ENCODE measurements at places on chromosomes 4 and X. TPM values are rescaled to one million over a fixed set of nuclear protein-coding genes. Genes with fewer than 3 reads are reported as not detected.

DNA sequence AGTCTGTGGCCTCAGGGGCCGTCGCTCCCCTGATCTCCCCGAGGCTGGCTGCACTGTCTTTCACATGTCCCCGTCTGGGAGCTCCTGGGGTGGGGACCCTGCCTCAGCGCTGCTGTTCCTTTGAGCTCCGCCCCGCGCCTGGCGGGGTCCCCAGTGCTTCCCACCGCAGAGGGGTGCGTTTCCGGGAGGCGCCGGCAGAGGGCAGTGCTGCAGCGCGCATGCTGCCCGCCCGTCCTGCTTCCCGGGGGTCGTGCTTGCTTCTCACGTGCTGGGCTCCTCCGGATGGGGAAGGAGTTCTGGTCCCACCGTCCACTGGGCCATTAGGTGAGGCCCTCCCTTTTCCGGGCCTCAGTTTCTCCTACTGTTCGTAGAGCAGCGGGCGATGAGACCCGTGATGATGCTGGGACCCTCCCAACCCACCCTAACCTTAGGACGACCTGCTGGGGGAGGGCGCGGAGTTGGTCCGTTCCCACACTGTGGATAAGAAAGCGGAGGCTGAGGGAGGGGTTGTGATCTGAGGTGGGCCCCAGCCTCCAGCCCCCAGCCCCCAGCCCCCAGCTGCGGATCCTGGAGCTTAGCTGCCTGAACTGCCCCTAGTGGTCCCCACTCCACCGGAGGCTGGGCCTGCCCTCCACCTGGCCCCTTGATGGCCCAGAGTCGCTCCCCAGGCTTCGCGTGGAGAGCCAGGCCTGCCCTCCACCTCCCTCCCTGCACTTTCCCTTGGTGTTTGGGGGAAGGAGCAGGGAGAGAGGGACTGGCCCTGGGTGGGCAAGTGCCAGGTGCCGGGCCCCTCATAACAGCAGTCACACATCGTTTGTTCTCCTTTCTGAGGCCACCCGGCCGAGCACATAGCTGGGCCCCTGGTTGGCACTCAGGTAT, 15.3 kb downstream of the CPZ start:
- DNase-seq: peak; percentile 83

- no peak for DNase-seq
These were observed 232.3 kb downstream of the FRMPD4 start for GRCh38 chrX:12370497-12370986.

Gene ESX1
- not detected for total RNA-seq

GRCh38 chr4:128916832-128917231, 107.3 kb downstream of the JADE1 start:
- no peak for DNase-seq

Gene TMEM192
- total RNA-seq: 10.5 TPM

DNA sequence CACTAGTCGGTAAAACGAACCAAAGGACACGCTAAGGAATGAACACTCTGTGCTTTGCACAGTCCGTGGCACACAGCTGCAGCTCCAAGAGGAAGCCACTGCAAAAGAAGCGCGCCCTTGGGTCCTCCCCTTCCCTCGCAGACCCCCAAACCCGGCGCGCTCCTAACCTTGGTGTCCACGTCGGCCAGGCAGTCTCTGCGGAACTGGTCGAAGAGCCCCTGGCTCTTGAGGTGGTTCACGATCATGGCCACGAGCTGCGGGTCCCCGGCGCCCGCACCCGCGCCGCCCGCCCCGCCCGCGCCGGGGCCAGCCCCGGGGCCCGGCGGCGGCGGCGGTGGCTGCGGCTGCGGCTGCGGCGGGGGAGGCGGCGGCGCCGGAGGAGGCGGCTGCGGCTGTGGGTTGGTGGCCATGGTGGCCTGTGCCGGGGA, 333 bp downstream of the BOD1L1 start:
- no peak for DNase-seq

- DNase-seq: no peak
These were observed 4.2 kb downstream of the NEUROG2 start for GRCh38 chr4:112511803-112512118.

DNA sequence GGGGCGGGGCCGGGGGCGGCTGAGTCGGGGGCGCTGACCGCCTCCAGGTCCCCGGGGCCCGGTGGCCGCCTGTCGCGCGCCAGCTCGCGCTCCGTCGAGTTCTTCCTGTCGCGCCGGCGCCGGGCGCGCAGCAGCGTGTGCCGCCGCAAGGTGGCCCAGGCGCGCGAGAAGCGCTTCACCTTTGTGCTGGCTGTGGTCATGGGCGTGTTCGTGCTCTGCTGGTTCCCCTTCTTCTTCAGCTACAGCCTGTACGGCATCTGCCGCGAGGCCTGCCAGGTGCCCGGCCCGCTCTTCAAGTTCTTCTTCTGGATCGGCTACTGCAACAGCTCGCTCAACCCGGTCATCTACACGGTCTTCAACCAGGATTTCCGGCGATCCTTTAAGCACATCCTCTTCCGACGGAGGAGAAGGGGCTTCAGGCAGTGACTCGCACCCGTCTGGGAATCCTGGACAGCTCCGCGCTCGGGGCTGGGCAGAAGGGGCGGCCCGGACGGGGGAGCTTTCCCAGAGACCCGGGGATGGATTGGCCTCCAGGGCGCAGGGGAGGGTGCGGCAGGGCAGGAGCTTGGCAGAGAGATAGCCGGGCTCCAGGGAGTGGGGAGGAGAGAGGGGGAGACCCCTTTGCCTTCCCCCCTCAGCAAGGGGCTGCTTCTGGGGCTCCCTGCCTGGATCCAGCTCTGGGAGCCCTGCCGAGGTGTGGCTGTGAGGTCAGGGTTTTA, 1.5 kb downstream of the ADRA2C start:
- DNase-seq: no peak

DNA sequence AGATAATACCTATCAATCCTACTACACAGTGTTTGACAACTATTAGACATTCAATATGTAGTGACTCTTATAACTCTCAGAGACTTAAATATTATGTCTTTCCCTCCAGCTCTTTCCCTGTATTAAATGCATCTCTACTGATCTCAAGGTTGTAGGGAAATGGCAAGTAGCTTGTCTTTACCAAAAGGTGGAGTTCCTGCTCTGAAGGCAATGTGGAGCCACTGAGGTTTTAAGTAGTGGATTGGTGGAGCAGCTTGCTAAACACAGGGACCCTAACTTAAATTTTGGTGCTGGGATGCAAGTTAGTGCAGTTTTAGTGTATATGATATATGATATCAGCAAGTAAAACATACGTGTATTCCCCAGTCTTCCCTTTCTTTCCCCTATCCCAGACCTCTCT, 13.1 kb downstream of the FNIP2 start:
- no peak for DNase-seq

DNA sequence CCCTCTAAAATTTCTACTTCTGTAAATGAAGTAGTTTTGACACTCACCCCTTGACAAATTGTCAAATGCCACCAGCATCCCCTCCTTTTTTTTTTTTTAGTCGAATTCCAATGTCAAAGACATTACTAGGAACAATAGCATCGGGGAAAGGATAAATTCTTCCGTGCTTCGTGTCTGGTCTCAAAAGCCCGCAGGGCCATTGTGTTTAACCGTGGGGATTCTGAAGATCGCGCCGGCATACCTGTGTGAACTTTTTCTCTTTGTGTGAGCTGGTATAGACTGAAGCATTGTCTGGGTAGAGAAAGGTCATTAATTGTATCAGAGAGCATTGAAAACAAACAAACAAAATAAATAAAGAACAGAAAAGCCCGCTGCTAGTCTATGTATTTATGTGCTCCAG, 313.9 kb downstream of the ASMT start:
- no peak for DNase-seq

GRCh38 chr4:41611881-41612871, 74.2 kb downstream of the LIMCH1 start:
- DNase-seq: no peak

- no peak for DNase-seq
These were observed 80.7 kb upstream of the MAML3 start for GRCh38 chr4:140234697-140235060.

GRCh38 chr4:107348188-107349050, 312.3 kb upstream of the DKK2 start:
- DNase-seq: no peak

GRCh38 chrX:389021-389441, 2.3 kb upstream of the PPP2R3B start:
- no peak for DNase-seq

DNA sequence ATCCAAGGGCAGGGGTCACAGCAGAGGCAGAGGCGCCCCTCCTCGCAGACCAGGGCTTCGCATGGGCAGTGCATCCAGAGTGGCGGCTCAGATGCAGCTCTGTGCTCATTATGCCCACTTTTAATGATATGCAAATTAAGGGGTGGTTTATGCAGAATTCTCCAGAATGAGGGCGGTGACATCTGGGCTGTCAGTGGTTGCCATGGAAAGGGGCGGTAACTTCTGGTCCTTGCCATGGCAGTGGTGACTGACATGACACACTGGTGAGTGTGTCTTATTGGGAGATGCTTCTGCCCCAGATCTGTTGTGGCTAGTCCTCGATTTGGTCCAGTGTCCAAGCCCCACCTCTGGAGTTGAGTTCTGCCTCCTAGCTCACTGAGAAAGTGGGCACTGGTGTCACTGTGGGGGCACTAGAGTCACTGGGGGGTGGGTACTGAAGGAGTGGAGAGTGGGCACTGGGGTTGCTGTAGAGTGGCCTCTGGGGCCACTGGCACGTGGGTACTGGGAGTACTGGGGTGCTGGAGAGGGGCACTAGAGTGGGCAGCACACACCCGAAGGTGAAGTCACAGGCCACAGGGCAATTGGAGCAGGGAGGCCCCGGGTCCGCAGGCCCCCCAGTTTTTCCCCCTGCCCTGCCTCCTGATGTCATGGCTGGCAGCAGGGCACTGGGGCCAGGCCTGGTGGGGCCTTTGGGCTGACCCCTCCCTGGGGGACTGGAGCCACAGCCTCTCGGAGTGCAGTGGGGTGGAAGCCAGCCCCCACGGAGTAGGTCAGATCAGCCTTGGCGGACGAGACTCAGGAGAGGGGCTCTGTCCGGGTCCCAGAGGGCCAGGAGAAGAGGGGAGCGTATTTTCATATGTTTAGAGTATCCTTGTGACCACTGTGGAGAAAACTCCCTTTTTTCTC, 98.6 kb upstream of the NKX1-1 start:
- DNase-seq: peak; percentile 6

DNA sequence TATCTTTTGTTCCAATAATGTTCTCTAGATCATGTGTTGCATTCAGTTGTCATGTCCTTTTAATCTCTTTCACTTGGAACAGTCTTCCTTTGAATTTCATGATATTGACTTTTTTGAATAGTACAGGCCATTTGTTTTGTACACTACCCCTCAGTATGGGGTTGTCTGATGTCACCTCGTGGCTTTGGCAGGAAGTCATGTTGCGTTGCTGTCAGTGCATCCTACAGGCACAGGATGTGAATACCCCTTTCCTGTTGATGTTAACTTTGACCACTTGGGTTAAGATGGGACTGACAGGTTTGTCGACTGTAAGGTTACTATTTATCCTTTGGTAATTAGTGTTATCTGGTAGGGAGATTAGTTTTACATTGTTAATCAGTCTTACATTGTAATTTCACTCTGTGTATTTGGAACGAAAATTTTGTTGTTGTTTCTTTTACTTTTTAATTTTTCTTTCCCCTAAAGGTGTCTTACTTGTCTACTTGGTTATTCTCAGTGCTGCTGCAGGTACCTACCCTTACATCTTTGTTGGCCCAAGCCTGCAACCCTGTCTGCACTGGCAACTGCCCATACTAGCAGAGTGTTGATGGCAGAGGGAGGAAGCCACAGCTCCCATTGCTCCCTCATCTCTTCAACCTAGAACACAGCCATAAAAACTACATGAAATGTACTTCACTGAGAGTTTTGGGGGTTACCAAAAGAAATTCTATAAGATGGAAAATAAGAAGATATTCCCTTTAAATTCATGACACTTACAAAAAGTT, 14.7 kb upstream of the ATP8A1 start:
- no peak for DNase-seq

GRCh38 chrX:133681421-133681820, 266.1 kb upstream of the GPC4 start:
- DNase-seq: no peak

DNA sequence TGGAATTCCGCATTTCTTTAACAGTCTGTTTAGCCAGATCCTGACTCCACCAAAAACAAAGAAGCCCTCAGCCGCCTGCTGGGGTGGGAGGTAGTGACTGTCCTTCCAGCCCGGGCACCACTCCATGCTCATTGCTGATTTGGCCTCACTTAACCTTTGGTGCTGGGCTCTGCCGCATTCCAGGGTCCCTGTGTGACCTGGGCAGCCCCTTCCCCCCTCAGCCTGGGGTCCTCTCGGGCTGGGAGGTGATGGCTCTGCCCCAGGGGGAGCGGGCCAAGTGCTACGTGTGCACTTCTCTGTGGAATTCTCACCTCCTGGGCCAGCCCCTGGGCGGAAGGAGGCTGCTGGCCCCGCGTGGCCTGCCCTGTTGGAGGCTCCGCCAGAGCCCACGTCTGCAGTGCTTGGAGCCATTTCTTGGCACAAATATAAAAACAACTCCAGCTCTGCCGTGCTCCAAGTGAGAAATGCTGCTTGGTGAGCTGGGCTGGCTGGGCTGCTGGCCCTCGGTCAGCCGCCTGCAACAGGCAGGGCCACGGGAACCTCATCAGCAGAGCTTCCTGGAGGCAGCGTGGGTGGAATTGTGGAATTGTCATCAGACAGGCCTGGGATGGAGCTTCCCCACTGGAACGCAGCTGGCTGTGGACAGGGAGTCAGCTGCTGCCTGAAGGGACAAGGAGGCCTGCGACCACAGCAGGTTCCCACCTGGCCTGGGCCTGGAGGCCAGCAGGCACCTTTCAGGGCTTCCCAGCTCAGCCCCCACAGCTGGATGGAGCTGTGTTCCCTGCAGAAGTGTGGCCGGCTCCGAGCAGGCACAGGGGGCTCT, 66.0 kb downstream of the TRMT44 start:
- no peak for DNase-seq

DNA sequence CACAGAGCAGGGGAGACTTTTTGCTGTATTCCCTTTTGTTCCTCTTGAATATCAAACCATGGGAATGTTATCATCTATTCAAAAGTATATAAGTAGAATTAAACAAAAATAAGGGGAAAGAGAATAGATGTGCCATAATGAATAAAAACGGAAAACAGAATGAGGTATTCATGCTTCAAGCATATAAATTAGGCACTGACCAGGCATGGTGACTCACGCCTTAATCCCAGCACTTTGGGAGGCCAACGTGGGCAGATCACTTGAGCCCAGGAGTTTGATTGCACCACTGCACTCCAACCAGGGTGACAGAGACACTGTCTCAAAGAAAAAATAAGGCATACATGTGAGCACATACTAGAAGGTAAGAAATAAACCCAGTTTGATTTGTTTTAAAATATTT, 16.3 kb upstream of the NEUROG2 start:
- no peak for DNase-seq

GRCh38 chrX:144790148-144790547, 457.2 kb upstream of the SPANXN1 start:
- no peak for DNase-seq
